GM12865 (cell line): ENCODE measurements at places on chromosomes 7 and 10.

DNA sequence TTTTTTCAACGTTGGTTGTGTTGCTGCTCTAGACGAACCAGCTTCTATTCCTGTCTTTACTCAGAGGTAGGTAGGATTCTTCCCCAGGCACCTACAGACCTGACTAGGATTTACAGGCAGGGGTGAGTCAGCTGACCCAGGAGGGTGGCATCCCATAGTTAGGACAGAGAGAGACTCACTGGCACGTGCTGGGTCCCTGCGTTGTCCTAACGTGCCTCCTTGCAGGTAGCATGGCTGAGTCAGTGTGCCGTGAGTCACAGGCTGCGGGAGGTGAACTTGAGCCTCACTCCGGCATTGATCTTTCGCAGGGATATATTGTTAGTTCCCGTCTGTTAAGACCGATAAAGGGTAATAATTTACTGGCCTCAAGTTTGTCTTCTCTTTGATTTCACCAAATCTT lies 96.5 kb downstream of the PFKFB3 start:
- no peak for DNase-seq

DNA sequence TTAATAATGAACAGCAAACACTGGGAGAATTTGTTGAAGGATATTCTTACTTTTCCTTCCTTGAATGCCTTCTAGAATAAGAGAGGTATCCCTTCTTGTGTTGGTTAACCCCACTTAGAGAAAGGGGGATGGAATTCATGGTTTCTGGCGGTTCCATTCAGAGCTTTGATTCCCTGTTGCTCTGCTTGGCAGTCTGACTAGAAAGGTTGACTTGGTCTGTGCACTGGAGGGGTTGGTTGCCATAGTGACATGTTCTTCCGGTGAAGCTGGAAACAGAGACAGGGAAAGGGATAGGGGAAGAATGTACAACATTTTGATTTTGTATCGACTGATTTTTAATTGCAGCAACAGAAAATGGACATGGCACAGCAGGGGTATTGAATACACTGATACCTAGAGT lies 2.5 kb downstream of the TMEM178B start:
- DNase-seq, result no peak

- DNase-seq, result peak; percentile 42
Measured at GRCh38 chr10:34780818-34781380, 34.2 kb downstream of the PARD3 start.

DNA sequence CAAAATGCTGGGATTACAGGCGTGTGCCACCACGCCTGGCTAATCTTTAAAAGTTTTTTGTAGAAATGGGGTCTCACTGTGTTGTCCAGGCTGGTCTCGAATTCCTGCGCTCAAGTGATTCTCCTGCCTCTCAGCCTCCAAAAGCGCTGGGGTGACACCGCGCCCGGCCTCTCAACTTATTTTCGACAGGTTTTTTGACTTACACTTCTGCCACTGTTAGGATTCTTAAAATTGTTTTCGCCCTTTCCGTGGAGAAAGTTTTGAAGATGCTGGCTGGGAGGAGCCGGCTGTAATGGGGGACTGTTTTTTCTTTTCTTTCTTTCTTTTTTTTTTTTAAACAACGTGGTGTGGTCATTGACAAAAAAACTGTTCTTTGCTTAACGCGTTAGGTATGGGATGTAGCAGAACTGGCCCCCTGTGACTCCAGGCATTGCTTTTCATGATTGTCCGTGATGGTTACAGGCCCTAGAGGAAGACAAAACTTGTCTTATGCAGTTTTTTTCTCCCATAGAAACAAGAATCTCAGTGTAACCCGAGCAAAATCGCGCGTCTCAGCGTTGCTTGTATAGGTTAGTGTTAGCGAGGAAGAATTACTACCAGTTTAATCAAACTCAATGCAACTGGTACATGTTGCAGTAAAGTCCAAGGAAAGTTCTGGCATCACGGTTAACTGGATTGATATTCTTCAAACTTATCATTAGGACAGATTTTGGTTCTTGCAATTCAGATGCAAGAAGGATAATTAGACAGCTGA lies 72.2 kb downstream of the DAGLB start:
- peak; percentile 44 for DNase-seq

DNA sequence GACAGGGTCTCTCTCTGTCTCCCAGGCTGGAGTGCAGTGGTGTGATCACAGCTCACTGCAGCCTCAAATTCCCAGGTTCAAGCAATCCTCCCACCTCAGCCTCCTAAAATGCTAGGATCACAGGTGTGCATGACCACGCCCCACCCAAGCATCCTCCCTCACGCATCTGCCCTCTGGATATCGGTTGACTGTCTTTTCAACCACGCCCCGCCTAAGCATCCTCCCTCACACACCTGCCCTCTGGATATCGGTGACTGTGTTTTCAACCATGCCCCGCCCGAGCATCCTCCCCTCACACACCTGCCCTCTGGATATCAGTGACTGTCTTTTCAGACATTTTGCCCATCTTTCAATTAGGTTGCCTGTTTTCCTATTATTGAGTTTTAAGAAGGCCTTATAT lies 140.5 kb downstream of the MAD1L1 start:
- no peak for DNase-seq

DNA sequence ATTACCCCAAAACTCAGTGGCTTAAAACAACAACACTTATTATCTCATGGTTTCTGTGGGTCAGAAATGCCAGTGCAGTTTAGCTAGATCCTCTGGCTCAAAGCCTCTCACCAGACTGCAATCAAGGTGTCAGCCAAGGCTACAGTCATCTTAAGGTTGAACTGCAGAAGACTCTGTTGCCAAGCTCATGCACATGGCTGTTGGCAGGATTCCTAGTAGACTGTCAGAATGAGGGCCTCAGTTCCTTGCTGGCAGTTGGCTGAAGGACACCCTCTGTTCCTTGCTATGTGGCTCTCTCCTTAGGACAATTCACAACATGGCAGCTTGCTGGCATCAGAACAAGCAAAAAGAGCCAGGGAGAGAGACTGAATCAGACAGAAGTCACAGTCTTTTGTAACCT lies 34.7 kb downstream of the TOMM7 start:
- no peak for DNase-seq

DNA sequence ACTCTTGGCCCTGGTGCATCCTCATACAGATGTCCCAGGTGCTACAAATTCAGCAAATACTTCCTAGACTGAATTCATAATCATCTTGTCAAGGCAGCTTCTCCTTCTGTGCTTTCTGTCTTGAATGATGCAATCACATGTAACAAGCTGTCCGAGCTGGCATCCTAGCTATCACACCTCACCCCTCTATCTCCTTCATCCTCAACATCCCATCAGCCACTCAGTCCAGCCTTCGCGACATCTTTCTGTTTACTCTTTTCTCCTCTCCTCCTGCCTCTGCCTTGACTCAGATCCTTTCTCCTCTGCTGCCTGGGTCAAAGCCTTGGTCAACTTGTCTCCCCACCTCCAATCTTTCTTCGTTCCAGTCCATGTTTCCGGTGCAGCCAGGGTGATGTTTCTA lies 240.4 kb upstream of the CELF2 start:
- no peak for DNase-seq

DNA sequence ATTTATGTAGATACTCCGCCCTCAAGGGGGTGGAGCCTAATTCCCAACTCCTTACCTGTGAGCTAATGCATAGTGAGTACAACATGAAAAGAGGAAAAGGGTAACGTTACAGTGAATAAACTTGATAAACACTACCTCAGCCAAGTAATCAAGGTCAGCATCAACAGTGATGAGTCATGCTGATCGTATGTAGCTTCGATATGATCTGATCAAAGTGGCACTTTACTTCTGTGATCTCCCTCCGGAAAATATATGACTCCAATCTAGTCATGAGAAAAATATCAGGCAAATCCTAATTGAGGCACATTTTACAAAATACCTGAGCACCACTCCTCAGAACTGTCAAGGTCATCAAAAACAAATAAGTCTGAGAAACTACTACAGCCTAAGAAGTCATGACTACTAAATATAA lies 70.4 kb downstream of the VTI1A start:
- no peak for DNase-seq

DNA sequence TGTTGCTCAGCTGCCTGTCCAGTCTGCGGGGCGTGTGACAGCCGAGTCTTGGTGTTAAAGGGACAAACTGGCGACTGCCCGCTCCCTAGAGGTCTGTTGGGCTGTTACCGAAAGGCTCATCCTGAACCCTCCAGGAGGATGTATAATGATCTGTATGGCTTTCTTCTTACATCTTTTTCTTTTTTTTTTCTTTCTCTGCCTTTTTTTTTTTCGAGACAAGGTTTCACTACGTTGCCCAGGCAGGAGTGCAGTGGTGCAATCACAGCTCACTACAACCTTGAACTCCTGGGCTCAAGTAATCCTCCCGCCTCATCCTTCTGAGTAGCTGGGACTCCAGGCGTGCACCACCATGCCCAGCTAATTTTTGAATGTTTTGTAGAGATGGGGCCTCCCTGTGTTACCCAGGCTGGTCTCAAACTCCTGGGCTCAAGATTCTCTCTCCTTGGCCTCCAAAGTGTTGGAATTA lies 857 bp downstream of the INTS15 start:
- DNase-seq, result no peak

DNA sequence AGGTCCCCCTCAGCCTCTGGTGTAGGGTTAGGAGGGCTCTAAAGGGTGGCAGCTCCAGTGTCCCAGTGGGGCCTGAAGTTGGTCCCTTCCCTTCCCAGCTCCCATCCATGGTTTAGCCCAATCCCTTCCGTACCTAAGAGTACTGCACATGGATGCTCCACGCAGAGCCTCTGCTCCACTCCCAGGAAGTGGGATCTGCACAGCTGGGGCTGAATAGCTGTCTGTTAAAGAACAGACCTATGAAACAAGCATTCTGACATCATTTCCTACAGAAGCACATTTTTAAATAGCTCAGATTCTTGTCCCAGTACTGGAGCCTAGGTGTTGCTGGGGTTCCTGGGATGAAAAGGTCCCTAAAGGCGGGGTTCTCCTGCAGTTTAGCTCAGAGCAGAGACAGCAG lies 135.9 kb downstream of the ZMYND11 start:
- DNase-seq, result no peak
